Activated CD8-positive, alpha-beta memory T cell treated with anti-CD3 and anti-CD28 coated beads, Interleukin-2, amount 10 ng/mL, durations not matched to agents 7 days and 5 days (primary cell): ENCODE measurements at places on chromosomes 6 and 20. TPM values are rescaled to one million over a fixed set of nuclear protein-coding genes. Genes with fewer than 3 reads are reported as not detected.

DNA sequence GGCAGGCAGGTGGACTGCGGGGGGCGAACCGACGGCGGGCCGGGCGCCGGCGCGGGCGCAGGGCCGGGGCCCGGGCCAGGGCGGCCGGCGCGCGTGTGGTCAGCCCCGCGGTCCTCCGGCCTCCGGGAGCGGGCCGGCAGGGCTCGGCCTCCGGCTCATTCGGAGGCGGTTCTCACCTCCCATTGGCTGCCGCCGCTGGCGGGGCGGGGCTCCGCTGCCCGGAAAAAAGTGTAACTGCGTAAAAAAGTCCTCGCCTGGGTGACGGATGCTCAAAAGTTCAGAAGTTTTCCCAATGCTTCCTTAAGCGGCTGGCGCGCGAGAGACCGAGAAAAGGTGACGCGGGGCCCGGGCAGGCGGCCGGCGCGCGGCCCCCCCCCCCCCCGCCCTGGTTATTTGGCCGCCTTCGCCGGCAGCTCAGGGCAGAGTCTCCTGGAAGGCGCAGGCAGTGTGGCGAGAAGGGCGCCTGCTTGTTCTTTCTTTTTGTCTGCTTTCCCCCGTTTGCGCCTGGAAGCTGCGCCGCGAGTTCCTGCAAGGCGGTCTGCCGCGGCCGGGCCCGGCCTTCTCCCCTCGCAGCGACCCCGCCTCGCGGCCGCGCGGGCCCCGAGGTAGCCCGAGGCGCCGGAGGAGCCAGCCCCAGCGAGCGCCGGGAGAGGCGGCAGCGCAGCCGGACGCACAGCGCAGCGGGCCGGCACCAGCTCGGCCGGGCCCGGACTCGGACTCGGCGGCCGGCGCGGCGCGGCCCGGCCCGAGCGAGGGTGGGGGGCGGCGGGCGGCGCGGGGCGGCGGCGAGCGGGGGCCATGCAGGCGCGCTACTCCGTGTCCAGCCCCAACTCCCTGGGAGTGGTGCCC lies at the start of gene FOXC1:
Gene FOXC1, plus strand, starts transcription at position 268 of the 849 bp plus-strand sequence. Its CDS starts 531 bp downstream, at position 799.
- peak; percentile 54 for DNase-seq

GRCh38 chr6:45115696-45116095 lies 212.4 kb upstream of the RUNX2 start:
- DNase-seq: no peak

GRCh38 chr20:46830886-46831632 lies 63.6 kb upstream of the EYA2 start:
- DNase-seq: no peak

Gene TMC2
- not detected for total RNA-seq

DNA sequence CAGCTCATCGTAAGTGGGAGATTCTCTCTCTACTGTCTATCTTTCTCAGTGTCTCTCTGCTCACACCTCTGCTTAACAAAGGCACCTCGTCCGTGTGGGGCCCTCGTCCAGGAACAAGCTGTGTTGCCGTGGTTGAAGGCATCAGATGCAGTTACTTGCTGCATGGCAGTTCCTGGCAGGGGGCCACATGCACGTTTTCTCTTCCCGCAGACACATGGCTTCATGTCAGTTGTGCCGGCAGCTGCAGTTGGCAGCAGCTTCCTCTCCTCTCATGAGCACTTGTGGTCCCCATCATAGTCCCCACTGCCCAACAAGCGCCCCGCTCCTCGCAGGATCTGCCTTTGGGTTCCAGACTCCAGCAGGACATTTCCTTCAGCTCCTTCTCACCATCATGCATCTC lies 7.1 kb upstream of the AFDN start:
- DNase-seq: no peak
